ENCODE measurements at places on chromosomes 5 and 9.

- no peak for DNase-seq
Observed at GRCh38 chr5:77637170-77637997, 1.1 kb downstream of the OTP start.

GRCh38 chr9:113436728-113437515, 26.4 kb downstream of the C9orf43 start:
- DNase-seq, result no peak

DNA sequence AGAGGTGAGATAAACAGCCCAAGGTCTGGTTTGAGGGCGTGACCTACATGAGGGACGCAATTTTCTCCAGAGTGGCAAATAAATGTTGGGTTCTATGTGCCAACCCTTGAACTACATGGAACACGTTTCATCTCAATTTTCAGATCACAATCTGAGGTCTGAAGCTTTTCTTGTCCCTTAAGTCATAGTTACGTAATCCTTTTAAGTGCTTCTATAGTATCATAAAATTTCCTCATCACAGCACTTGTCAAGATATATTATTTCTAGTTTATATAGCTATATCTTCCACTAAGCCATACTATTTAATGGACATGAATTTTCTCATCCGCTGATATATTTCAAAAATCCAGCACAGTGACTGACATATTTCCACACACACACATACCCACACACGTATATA, 53.1 kb upstream of the GRIN3A start:
- DNase-seq, result no peak

DNA sequence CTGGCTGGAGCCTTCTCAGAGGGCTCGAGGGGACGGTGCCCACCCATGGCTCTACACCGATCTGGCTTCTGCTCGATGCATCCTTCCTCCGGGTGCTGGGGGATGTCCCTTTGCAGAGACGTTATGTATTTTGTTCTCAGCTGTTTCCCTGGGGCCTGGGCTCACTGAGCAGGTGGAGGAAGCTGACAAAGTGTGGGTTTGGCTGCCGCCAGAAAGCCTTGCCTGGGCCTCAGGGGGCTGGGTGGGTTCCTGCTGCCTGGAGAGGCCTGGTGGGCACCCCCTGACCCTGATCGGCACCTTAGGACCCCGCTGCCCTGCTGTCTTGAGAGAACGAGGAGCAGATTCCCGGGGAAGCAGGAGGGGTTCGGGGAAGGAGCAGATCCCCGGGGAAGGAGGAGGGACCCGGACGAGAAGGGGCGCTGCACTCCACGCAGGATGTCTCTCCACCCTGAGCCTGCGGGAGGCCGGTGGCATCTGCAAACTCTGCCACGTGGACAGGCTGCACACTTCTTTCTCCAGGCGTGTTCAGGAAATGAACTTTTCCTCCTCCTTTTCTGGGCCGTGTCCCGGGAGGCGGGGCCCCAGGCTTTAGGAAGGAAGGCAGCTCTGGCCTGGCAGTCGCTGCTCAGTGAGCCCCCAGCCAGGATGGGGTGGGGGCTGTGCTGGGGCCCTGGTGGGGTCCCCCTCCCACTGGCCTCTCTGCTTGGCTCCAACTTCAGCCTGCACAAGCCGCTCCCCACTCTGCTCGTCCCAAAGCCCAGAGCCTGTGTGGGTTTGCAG, 148.9 kb downstream of the RXRA start:
- DNase-seq, result no peak

DNA sequence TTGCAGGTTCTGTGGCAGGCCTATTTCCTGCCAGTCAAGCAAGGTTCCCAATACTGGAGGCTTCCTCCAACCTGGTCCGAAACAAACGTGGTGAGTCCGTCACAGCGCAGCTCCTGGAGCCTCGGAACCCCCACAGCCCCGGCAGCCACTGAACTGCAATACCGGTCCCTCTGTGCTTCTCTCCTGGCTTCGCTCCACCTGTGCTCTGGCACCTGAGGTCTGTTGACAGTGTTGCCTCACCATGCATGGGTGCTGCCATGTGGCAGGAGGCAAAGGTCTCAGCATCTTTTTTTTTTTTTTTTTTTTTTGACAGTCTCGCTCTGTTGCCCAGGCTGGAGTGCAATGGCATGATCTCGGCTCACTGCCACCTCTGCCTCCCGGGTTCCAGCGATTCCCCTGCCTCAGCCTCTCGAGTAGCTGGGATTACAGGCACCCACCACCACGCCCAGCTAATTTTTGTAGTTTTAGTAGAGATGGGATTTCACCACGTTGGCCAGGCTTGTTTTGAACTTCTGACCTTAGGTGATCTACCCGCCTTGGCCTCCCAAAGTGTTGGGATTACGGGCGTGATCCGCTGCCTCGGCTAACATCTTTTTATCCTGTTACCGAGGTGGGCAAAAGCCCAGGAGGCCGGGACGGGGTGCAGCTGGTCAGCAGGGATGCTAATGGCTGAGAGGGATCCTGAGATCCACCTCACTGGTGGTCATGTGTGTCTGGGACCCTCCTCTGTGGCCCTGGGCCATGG, 57.1 kb upstream of the RNU6ATAC start:
- DNase-seq, result no peak

DNA sequence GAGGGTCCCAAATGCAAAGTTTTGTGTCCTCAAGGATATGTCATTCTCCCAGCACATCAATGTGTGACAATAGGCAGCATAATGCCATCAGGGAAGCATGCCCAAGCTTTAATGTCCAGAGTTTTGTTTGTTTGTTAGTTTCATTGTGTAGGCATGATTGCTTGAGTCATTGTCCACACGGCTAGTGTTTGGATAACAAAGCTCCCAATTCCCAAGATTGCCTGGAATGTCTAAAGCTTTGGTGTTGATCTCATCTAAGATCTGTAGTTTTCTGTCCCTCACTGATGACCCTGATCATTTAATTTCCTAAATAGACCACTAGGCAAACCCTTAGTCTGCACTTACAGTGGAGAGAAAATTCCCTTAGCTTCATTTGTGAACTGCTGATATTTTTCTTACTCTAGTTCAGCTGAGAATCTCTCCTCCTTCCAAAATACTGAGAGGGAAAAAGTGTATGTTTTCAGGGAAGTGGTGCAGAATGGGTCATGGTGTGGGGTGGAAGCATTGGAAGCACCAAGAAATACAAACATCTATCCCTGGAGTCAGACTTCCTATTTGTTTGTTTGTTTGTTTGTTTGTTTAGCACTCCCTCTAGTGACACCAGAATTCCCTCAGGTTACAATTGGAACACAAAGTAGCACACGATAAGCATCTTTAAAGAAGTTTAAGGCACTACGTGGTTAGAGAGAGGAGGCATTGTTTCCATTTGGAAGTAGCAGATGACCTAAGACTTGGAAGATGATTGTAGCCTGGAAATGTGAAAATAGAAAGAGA, 127.1 kb downstream of the PRDM6 start:
- DNase-seq, result no peak

- no peak for DNase-seq
Observed at GRCh38 chr5:1052641-1053390, 44.2 kb downstream of the NKD2 start.

- DNase-seq, result no peak
Observed at GRCh38 chr5:35971186-35971877, 19.9 kb downstream of the UGT3A1 start.

- no peak for DNase-seq
Observed at GRCh38 chr9:85112391-85112790, 442.9 kb downstream of the NTRK2 start.

GRCh38 chr5:169149317-169149716, 151.6 kb downstream of the SLIT3 start:
- DNase-seq, result no peak

DNA sequence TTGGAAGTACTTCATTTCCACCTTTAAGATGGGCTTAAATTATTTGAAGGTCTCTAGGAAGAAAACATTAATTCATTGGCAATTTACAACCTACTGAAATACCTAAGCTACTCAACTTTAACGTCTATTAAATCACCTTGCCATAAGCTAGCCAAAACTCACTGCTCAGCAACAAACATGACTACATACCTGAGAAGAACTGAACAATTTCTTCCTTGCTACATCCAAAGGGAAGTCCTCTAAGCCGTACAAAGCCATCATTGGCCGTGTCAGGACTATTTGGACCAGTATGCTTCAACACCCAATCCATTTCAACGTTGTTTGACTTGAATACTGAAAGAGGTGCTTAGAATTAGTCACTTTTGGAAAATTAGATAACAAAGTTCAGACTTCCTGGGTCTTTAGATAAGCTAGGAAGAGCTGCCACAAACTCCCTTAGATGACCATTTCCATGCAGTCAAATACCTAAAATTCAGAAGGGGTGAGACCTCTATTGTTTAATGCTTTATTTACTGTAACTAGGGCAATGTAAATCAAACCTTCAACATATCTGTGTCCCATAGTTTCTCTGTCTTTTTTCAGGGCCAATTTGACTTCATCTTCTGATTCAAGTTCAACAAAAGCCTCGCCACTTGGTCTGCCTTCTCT, 2.6 kb downstream of the HNRNPH1 start:
- no peak for DNase-seq

DNA sequence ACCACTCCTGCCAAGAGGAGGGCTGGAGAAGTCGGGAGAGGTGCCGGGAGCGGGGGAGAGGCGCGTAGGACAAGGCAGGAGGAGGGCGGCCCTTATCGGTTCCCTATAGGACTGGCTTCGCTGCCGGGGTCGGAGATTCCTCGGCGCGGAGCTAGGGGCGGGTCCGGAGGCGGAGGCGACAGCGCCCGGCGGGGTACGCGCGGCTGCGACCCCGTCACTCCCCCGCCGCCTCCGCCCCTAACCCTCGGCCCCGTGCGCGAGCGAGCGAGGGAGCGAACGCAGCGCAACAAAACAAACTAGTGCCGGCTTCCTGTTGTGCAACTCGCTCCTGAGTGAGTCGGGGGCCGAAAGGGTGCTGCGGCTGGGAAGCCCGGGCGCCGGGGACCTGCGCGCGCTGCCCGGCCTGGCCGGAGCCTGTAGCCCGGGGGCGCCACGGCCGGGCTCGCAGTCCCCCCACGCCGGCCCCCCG, 2.0 kb downstream of the GLIS3 start:
- DNase-seq, result no peak

- DNase-seq, result no peak
Observed at GRCh38 chr5:54659700-54660131, 142.2 kb downstream of the SNX18 start.

- DNase-seq, result no peak
Observed at GRCh38 chr5:135026645-135027265, 7.3 kb downstream of the PITX1 start.

- no peak for DNase-seq
Observed at GRCh38 chr5:136732751-136733150, 367.4 kb upstream of the TRPC7 start.

GRCh38 chr5:151026088-151026487, 5.7 kb downstream of the GPX3 start:
- DNase-seq, result no peak

DNA sequence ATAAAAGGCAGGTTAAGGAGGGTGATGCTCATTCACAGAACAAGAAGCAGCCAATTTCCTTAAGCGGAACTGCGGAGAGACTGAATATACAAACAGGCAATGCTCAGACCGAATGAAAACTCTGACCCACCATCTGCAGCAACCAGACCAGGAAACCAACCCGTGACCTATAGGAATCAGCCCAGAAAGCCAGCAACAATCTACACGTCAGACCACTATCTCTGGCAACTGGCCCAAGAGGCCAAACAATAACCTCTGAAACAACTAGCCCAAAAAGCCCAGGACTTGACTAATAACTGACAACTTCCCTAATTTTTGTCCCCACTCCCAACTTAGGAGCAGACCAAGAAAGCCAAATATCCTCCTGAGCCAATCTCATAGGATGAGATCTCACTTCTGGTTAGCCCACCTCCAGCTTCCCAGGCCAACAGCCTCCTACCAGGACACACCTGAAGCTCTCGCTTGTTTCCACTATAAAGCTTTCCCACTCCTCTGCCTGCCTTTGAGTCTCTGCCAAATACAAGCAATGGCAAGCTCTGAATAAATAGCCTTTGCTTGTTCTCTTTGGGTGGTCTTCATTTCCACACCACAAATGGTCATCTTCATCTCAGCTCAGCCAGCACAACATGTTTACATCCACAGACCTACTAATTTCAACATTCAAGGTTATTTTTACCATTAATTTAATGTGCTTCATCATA, 168.5 kb downstream of the HSD17B3 start:
- DNase-seq, result no peak

DNA sequence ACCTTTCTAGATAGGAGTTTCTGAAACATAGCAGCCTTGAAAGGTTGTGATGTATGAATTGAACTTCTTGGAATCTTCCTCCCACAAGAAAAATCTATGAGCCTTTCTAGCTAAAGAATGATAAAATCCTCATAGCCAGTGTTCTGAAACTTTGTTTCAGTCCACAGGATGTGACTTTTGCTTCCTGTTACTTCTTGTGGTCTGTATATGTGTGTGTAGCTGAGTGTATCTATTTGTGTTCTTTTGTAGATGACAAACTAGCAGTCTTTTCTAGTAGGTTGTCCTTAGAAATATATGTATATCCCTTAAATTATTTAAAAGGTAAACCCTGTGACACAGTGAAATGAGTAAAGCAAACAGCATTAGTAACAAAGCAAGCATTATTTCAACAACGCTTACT, 188.8 kb downstream of the MRPS30 start:
- DNase-seq, result no peak

GRCh38 chr5:124504081-124504916, 242.1 kb downstream of the ZNF608 start:
- DNase-seq, result no peak

All from D721Med (cell line).